T-helper 2 cell (primary cell): ENCODE measurements at places on chromosomes 13 and 19.

GRCh38 chr19:17314007-17314593 lies 4.7 kb downstream of the DDA1 start:
- DNase-seq: no peak

GRCh38 chr19:19628501-19629134 lies 598 bp upstream of the LPAR2 start:
- DNase-seq: no peak

DNA sequence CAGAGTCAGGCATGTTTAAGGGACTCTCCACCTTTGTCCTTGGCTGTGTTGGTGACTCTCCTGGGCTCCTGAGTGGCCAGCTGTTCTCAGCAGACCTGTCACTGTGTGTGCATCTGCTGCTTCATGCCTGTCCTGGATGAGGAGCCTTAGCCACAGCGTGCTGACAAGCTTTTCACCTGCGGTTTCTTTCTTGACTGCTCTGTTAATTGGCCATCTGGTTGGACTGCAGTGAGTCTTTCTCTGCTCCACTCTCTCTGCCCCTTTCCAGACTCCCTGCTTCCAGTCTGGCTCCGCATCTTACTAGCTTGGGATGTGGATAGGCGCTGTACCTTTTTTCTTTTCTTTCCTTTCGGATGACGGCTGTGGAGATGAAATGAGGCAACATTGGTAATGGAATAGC lies 38.8 kb downstream of the POLR1D start:
- DNase-seq: no peak

DNA sequence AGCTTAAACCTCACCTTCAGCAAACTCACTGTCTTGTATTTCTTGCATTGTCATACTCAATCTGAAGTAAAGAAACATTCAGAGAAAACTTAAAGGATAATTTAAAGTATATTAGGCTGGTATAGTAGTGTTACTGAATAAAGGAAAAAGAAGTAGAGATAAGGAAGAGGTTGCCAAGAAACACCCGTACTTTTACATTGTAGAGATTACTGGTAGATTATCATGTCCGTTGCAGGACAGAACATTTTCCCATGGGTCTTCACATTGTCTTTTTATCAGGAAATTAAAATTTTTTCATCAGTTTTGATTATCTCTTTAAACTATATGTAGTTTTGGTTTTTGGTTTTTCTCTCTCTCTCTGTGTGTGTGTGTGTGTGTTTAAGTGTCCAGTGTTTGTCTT lies 19.9 kb upstream of the GPR183 start:
- DNase-seq: no peak

DNA sequence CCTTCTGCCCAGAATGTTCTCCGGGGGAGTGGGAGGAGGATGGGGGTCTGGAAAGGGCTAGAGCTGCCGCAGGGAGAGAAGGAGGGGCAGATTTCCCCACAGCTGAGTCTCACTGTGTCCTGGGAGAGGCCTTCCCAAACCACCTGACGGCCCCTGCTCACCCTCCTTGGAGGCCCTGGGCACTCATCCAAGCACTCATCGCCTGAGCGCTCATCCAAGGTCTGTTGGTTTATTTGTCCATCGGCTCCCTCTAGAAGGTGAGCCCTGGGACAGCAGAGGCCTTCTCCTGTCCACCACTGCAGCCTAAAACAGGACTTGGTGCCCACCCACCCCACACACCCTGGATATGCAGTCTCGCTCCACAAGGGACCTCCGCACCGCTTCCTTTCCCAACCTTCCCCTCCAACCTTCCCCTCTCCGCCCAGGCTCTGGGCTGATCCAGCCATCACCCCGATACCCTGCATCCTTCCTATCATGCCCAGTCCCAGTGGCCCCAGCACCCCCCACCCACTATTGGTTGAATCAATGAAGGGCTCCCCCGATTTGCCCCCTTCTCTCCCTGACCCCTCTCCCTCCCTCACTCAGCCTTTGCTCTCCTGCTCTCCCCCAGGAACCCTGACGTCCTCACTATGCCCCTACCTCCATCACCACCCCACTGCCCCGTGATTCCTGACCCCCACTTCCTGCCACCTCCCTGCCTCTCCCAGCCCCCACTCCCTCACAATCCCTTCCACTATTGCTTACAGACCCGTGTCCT lies 1.7 kb downstream of the UBXN6 start:
- no peak for DNase-seq

GRCh38 chr19:51690454-51691073 lies 2.6 kb upstream of the SPACA6 start:
- DNase-seq: peak; percentile 83

DNA sequence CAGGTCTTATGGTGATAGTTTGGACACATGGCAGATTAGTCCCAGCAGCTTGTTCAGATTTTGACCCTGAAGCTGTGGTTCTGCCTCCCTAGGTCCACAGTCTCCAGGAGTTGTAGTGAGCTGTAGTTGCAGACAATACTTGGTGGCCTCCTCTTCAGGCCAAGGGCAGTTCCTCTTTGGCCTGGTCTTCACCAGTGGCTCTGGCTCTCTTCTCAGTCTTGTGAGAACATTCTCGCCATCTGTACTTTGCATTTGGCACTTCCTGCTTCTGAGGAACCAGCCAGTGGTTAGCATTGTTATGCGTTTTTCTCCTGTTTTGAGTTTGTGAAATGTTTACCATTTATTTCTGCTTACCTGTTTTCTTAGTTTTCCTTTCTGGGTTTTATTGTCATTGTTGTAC lies 40.7 kb downstream of the PCCA start:
- no peak for DNase-seq

GRCh38 chr13:60869225-60869624 lies 472.2 kb downstream of the TDRD3 start:
- DNase-seq: no peak

- no peak for DNase-seq
Observed at GRCh38 chr19:547836-548720, 4.2 kb downstream of the GZMM start.

- DNase-seq: peak; percentile 82
Observed at GRCh38 chr19:16328824-16329482, 4.3 kb downstream of the KLF2 start.

DNA sequence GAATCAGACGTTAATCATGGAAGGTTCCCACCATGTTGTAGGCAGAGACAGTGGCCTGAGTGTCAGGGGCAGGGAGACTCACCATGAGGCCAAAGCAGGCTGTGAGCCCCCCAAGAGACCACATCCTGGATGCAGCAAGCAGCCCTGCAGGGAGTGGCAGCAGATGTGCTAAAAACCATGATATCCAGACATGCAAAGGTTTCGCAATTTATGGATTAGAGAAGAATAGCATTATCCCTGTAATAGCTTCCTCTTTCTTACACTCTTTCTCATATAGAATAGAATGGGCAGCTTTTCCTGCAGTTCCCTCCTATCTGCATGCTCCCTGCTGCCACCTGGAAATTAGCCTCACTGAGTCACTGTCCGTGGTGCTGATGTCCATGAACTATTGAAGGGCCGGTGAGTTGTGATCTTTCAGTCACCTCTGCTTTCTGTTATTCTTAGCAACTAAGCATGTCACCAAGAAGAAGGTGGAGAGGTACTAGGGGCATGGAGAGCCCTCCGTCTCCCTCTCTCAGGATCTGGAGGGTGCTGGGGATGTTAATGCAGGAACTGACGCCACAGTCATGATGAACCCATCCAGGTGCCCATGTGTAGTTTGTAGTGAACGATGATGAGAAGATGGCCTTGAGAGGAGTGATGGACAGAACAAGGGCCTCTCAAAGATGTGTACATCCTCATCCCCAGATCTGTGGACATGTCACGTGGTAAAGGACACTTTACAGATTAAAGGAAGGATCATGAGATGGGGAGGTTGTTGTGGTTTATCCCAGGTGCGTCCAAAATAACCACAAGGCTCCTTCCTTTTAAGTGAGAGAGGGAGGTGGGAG lies 9.9 kb downstream of the CEACAM4 start:
- no peak for DNase-seq

DNA sequence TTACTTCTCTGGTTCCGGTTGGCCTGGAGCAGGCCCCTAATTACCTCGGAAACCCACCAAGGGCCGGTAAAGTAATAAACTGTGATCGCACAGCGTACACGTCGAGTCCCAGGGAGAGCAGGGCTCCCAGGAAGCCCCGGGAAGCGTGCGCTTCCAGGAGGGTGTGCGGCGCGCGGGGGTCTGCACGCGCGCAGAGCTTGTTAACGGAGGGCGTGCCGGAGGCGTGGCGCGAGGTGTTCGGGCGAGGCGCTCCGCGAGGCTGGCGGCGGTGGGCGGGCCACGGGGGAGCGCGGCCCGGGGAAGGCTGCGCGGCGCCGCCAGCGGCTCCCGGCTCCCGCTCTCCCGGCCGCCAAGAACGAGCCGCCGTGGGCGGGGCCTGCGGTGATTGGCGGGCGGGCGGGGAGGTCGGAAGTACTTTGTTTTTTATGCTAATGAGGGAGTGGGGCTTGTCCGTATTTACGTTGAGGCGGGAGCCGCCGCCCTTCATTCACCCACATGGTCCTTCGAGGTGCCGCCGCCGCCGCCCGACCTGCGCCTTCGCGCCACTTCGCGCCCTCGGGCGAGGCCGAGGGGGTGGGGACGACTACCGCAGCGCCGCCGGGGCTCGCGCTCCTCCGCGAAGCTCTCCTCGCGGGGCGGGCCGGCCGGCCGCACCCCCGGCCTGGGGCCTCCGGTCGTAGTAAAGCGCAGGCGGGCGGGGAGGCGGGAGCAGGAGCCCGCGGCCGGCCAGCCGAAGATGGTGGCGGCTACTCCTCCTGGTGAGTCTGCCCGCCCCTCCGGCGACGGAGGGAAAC lies at the start of gene MIR17HG:
Gene MIR17HG (plus strand): TSS at position 486 of the 794 bp plus-strand sequence.
- peak; percentile 82 for DNase-seq

DNA sequence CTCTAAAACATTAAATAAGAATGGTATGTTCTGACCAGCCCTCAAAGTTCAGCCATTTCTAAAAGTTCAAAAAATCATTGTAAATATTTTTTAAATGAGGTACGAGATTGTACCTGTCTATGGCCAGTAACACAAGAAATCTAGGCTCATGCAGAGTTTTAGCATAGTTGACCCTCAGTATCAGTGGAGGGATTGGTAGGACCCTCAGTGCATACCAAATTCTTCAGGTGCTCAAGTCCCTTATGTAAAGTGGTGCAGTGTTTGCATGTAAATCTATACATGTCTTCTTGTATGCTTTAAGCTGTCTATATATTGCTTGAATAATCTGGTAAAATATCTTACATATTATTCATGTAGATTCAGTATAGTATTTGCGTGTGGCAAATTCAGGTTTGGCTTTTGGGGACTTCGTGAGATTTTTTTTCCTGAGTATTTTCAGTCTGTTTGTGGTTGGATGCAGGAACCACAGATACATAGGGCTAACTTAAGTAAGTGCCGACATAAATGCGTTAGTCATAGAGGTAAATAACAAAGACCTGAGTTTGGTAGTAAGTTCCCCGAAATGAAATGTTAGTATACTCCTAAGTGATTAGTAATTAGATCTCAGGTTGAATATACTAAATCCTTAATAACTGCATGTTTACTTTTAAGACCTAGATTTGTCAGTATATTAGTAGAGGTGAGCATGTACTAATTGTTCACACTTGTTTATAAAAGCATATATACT lies 7.8 kb downstream of the MIR17HG start:
- DNase-seq: no peak

DNA sequence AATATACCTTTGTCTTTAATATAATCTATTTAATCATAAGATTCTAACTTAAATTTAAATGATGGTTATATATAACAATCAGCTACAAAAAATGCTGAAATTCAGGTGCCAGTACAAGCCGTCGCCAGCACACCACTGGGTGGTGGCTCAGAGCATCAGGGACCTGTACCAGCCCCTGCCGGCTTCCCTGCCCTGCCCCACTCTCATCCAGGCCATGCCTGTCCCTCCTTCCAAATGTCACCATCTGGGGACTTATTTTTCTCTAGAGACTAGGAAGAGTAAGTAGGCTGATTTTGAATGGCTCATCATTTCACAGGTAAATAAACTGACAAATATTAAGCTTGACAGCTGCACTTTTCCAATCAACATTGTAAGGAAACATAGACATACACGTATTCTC lies 1.6 kb downstream of the METTL21C start:
- no peak for DNase-seq

DNA sequence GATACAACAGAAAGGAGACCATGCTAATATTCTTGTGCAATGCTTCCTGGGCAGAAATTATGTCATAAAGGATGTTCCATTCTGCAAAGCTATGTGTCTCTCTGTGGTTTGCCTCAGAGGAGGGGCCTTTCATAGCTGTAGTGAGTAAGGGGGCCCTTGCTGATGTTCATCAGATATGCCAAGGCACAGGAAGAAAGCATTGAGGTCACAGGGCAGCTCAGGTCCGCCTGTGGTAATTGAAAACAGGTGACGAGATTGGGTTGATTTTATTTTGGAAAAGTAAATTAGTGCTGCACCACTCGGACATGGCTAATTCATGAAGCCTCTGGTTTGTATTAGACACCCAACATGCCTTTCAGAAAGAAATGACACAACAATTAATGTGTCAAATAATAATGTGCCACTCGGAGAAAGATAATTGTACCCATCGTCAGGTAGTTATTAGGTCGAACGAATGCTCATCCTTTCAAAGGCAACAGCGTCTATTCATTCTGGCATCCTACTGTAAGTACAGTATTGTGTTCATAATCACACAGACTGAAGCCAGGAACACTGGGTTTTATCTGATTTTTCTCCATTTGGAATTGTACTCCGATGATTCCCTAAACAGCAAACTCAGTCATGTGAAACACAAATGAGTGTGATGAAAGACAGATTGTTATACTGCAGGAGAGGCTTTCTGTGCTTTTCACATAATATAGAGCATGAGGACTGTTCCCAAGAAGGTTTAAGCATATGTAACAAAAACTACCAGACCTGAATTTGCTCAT lies 421.6 kb upstream of the KLF12 start:
- no peak for DNase-seq

GRCh38 chr19:9875031-9875627 lies 40.0 kb downstream of the PIN1 start:
- no peak for DNase-seq

GRCh38 chr19:18828786-18829185 lies 3.0 kb upstream of the UPF1 start:
- no peak for DNase-seq

DNA sequence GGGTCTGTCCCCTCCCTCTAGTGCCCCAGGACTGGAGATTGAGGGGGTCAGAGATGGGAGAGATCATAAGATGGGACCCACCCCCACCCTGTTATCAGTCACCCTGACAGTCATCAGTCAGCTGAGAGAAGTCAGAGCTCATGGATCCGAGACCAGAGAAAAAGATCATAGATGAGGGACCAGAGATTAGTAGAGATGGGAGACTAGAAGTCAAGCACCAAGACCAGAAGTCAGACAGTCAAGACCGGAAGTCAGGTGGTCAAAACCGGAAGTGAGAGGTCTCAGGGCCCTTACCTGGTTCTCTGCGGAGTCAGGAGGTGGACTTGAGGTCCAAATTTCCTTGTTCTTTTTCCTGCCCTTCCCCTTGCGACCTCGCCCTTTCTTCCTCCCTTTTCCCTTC lies 7.0 kb downstream of the COL5A3 start:
- no peak for DNase-seq

GRCh38 chr19:42352301-42353259 lies 27.1 kb downstream of the MEGF8 start:
- DNase-seq: peak; percentile 50

GRCh38 chr13:79237981-79238380 lies 168.1 kb downstream of the RBM26 start:
- no peak for DNase-seq

- no peak for DNase-seq
Observed at GRCh38 chr13:98915981-98916380, 61.9 kb downstream of the DOCK9 start.
